ENCODE measurements at places on chromosomes 4 and X. TPM values are rescaled to one million over a fixed set of nuclear protein-coding genes. Genes with fewer than 3 reads are reported as not detected.
A peak's percentile ranks its signal among the peaks of the same experiment; 100 is the strongest.

The OCRL gene
- polyA plus RNA-seq = 29.6 TPM

The F11 gene
- polyA plus RNA-seq = not detected

The COL25A1 gene
- polyA plus RNA-seq = not detected

The AREG gene
- 2.4 TPM for polyA plus RNA-seq

The PPEF1 gene
- polyA plus RNA-seq = not detected

The GPR34 gene
- polyA plus RNA-seq = not detected

The SH3TC1 gene
- polyA plus RNA-seq = 0.98 TPM

The REPS2 gene
- 0.15 TPM for polyA plus RNA-seq

GRCh38 chrX:56228914-56229313, 3.2 kb upstream of the KLF8 start:
- no peak for DNase-seq

DNA sequence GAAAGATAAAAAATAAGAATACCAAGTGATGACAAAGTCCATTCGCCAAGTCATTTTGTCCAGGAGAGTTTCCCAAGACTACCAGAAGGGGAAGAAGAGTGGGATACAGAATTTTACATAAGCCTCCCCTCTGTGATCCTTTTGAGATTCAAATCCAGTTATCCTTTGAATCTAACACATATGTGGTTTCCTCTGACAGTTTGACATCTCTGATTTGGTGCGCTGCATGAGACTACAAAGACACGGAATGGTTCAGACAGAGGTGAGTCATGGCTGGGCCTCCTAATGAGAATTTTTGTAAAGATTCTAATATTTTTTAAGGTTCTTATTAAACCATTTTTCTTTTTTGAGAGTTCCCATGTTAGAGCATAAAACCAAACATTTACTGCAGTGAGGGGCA, 38.3 kb downstream of the SLC10A6 start:
- no peak for DNase-seq

- DNase-seq = no peak
Measured at GRCh38 chr4:123972031-123972430, 575.4 kb downstream of the SPRY1 start.

GRCh38 chrX:100768679-100769338, 36.9 kb upstream of the SYTL4 start:
- peak; percentile 10 for DNase-seq

DNA sequence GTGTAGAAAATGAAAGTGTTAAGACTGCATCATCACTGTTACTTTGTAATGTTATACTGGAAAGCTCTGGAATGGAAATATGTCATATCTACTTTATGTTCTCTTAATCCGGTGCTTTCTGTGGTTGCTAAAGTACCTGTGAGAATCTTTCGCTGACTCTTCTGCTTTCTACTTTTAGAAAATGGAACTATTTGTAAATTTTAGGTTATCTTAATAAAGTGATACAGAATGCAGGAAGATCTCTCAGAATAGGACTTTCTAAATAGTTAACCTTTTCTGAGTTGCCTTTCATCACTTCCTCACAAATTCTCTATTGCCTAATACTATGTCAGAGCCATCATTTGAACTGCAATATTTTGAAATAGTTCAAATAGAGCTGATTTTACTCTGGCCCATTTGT, 69.3 kb downstream of the BMP2K start:
- DNase-seq = no peak

DNA sequence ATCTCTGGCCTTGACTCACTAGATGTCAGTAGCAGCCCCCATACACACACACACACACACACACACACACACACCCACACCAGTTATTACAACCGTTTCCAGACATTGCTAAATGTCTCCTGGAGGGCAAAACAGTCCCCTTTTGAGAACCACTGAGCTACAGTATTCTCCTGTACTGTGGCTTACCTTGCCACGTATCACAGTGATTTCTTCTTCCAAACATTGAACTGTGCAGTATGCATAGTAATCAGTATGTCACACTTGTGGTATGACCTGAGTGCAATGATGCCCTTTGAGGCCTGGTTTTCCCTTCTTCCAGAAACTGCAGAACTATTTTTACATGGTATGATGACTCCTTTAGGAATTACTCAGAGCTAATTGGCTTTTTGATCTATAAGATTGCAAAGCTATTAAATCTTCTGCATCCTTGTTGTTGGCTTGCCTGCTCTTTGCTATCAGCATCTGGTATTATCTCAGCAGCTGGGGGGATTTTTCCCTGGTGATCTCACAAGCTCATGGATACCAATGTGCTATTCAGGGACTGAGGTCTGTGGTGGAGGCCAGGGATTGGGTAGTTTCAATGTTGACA, 3.6 kb upstream of the THOC2 start:
- DNase-seq = peak; percentile 43

- no peak for DNase-seq
Measured at GRCh38 chr4:143623896-143624295, 76.6 kb downstream of the FREM3 start.

GRCh38 chr4:1009542-1010394, 1.7 kb upstream of the FGFRL1 start:
- DNase-seq = no peak

DNA sequence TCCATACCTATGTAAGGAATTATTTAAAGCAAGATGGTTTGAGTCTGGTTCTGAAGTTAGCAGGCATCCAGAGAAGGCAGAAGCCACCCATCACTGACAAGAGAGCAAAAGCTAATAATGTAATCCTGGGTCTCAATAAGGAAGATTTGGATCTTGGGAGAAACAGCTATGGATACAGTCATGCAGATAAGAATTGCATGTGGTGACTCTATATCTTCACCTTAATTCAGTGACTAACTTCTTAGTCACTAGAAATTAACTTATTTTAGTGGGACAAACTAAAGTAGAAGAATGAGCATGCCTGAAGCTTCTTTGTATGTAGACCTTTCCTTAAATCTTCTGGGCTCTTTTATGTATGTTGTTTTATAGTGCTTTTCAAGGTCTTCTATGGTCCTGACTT, 66.6 kb downstream of the ATP10D start:
- no peak for DNase-seq

DNA sequence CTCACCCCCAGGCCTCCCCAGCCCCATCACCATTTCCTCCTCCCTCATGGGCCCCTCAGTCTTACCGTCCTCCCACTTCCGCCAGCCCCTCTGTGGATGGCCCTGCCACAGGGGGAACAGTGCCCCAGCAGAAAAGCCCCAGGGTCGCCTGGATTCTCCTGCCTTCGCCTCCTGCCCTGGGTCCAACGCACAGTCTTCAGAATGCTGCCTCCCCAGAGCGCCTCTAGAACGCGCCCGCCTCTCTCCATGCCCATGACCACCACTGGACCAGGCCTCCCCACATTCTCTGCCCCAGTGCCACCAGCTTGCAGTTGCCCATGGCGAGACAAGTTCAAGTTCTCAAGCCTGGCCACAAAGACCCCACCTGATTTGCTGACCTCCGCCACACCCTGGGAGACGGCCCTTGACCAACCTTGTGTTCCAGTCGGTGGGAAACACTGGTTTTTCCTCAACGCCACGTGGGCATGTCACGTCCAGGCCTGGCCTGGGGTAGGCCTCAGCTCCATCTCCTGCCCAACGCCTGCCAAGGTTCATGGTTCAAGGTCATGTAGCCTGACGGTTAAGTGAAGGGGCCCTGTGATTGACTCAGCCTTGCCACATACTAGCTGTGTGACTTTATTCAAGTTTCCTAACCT, 634 bp upstream of the PLXNB3 start:
- DNase-seq = no peak

- DNase-seq = no peak
Measured at GRCh38 chr4:10575414-10575813, 109.2 kb downstream of the CLNK start.

- DNase-seq = no peak
Measured at GRCh38 chr4:98560321-98560720, 98.1 kb downstream of the TSPAN5 start.

GRCh38 chr4:98794565-98795205, 134.2 kb downstream of the EIF4E start:
- peak; percentile 11 for DNase-seq

DNA sequence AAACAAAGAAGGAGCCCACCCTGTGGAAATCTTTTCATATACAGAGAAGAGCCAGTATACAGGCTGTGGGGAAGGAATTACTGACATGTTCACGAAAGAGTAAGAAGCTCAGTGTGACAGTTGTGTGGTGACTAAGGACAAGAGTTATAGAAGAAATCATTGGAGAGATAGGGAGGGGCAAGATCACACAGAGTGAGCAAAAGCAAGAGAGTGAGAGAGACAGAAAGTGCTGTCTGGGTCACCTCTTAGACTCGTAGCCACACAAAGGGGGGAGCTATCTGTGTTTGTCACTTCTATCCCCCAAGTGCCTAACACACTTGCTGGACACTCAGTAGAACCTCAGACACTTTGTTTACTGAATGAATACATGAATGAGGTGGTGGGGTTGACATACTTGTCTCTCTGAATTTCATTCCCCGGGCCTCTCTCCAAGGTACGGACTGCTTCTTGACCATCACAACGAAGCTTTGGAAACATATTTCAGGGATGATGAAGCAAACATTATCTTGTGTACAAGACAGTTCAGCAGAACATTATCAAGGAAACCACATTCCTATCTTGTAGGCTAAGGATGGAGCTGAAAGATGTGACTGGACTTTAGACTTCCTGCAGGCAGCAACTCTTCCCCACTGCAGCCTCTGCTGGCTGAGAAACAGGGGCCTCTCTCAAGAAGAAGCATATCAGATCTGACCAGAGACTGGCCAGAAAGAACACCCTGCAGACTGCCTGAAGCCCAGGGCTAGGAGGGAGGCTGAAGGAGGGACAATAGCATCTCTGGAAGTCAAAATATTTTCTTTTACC, 168.2 kb downstream of the AMELX start:
- no peak for DNase-seq

Measured in AG04450 (cell line).